ENCODE measurements at places on chromosomes 3 and 15.

- DNase-seq = no peak
Measured at GRCh38 chr3:77939726-77940125, 899.8 kb downstream of the ROBO2 start.

GRCh38 chr3:72343078-72343477, 505.2 kb downstream of the SHQ1 start:
- no peak for DNase-seq

DNA sequence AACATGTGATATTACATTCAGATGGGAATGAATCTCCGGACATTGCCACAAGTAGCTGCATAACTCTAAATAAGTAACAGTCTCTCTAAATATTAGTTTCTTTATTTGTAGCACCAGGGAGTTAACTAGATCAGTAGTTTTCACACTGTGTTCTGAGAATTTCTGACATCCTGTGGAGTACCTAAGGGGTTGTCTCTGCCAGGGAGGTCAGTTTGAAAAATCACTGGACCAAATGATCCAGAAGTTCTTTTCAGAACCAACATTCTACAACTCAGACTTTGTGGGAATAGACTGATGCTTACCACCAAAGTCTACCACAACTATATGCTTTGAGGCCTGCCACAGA, 9.0 kb upstream of the ILDR1 start:
- no peak for DNase-seq

- DNase-seq = no peak
Measured at GRCh38 chr15:64249406-64249805, 86.6 kb upstream of the PPIB start.

DNA sequence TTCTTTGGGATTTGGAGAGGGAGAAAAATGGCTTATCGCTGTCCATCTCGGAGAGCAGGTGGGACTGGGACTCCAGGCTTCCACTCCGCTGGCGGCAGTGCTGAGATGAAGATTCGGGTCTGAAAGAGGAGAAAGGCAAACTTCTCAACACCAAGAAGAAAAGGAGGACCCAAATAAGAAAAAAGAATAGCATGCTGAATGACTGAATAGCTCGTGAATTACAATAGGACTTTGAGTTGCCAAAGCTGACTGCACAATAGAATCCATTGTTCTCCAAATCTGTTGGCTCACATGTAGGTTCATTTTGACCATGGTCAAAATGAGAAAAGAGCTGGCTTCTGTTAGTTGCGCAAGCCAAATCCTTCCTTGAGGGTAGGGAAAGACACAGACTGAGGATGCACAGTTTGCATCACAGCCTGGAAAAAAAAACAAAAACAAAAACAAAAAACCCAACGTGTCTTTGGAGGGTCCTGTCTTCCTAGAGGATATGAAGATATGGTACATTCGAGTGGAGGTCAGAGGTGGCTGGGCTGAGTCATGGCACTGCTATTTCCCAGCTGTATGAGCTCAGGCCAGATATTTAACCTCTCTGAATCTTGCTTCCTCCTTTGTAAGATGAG, 59.3 kb upstream of the LMOD3 start:
- DNase-seq = no peak

GRCh38 chr3:57505901-57506300, 38.2 kb downstream of the DNAH12 start:
- DNase-seq = no peak

GRCh38 chr15:101097111-101097510, 154.7 kb downstream of the CHSY1 start:
- no peak for DNase-seq

DNA sequence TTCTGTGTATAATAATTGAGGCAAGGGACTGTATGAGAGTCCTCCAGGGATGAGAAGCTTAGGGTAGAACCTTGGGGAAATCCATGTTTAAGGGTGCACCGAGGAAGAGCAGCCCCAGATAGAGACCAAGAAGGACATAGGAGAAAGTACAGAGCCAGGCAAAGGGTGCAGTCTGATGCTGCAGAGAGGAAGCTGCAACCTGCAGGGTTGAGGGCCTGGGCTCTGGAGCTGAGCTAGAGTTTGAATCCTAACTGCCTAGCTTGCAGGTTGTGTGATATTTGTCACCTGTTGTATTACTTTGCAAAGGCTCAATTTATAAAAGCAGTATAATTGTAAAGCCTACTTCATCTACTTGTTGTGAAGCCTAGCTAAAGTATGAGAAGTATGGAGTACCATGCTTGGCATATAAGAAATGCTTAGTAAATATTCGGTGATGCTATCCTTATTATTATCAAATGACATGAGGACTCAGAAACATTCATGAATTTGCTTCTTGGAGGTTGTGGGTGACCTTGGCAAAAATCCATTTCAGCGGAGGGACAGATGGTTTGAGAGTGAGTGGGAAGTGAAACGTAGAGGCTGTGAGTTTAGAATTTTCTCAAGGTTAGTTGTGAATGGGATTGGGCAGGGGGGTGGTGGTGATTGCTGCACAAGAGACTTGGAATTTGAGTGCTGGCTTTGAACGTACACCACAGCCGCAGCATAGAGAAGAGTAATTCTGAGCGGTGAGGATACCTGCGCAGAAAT, 43.8 kb downstream of the PLCL2 start:
- DNase-seq = no peak

DNA sequence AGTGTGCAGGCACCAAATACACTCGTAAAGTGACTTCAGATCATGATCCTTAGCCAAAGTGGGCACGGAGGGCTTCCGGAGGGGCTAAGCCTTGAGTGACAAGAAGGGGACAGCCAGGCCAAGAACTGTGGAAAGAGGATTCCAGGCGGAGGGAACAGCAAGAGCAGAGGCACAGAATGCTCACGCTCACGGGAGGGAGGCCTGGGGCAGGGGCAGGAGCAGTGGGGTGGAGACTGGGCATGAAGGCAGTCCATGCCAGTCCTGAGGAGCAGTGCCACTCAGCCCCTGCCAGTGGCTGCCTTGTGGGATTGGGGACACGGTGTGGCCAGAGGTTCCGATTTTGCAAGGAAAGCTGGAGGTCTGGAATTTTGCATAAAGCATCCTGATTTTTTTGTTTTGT, 36.0 kb downstream of the DNAJB8 start:
- DNase-seq = no peak

GRCh38 chr3:192727032-192727847, at the start of gene FGF12:
Gene FGF12 (minus strand): TSS chr3:192727541.
- DNase-seq = no peak

DNA sequence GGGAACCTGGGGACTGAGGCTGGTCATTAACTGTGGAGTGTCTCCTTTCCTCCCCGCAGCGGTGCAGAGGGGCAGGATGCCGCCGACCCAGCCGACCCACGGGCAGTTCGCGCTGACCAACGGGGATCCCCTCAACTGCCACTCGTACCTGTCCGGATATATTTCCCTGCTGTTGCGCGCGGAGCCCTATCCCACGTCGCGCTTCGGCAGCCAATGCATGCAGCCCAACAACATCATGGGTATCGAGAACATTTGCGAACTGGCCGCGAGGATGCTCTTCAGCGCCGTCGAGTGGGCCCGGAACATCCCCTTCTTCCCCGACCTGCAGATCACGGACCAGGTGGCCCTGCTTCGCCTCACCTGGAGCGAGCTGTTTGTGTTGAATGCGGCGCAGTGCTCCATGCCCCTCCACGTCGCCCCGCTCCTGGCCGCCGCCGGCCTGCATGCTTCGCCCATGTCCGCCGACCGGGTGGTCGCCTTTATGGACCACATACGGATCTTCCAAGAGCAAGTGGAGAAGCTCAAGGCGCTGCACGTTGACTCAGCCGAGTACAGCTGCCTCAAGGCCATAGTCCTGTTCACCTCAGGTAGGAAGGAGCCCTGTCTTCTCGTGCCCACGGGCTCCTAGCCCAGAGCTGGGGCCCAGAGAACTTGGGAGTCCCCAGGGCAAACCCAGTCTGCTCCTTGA, 3.7 kb downstream of the NR2F2 start:
- DNase-seq = no peak

Measured in activated CD8-positive, alpha-beta memory T cell treated with anti-CD3 and anti-CD28 coated beads for 4 hours (primary cell).